ENCODE measurements at places on chromosomes 5 and 9. TPM values are rescaled to one million over a fixed set of nuclear protein-coding genes. Genes with fewer than 3 reads are reported as not detected.
A peak's percentile ranks its signal among the peaks of the same experiment; 100 is the strongest.

The DAB2IP gene
- 47.9 TPM for total RNA-seq

The FOXD1 gene
- 6.1 TPM for total RNA-seq

The ZNF367 gene
- total RNA-seq: 4.8 TPM

The ATP6V1G1 gene
- total RNA-seq: 123 TPM

The EPB41L4B gene
- 0.32 TPM for total RNA-seq

The BARX1 gene
- total RNA-seq: not detected

DNA sequence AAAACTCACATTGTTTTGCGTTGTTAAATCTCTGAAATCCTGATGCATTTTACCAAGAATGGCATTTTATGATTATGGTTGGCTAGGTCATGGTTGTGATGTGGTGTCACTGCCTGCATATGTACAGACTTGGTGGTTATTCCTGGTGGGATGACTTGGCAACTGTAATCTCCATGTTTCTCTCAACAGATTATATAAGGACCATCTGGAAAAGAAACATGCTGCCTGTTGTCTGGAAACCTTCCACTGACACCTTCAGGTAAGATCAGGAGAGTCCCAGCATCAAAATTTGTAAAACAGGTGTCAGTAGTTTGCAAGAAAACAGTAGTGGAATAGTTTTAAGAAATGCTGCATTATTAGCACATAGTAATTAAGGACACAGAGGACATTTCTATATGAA lies 3.0 kb upstream of the ACER2 start:
- no peak for DNase-seq

DNA sequence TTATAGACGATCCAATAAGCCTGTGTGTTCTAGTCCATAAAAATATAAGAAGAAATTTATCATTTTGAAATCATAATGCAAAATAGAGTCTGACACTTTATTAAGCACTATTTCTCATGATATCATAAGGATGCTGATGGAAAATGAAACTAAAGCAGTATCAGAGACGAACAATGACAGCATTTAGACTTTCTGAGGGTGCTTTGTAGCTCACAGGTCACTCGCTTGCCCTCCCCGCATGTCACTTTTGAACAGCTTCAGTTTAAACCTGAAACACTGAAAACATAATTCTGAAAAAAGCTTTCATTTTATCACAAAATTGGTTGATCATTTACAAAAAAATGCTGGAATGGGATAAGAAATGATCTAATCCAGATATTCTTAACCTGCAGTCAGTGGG lies 247.1 kb downstream of the EBF1 start:
- no peak for DNase-seq

GRCh38 chr9:26262421-26263107 lies 584.3 kb upstream of the TUSC1 start:
- DNase-seq: no peak

GRCh38 chr9:78982849-78983248 lies 588.9 kb upstream of the TLE4 start:
- no peak for DNase-seq

GRCh38 chr9:20528253-20528652 lies 94.0 kb downstream of the MLLT3 start:
- DNase-seq: no peak

DNA sequence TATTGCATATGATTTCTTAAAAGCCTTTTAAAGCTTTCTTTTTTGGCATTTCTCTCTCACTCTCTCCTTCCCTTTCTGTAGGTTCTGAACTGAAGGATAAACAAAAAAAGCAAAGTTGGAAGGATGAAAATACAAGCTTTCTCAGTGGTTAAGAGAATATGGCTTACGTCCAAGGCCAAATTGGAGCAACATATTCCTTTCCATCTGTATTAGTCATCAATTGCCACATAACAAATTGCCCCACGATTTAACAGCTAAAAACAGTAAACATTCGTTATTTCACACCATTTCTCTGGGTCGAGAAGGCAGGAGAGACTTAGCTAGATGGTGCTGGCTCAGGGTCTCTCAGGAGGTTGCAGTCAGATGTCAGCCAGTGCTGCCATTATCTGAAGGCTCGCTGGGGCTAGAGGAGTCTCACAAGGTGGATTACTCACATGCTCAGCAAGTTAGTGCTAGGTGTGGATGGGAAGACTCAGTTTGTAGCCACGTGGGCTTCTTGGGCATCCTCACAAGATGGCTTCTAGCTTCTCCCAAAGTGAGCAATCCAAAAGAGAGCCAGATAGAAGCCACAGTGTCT lies 2.0 kb upstream of the ROR2 start:
- peak; percentile 74 for DNase-seq

GRCh38 chr9:15696979-15697378 lies 144.1 kb downstream of the CCDC171 start:
- DNase-seq: no peak

GRCh38 chr9:78311886-78312524 lies 15.1 kb downstream of the PSAT1 start:
- DNase-seq: no peak

DNA sequence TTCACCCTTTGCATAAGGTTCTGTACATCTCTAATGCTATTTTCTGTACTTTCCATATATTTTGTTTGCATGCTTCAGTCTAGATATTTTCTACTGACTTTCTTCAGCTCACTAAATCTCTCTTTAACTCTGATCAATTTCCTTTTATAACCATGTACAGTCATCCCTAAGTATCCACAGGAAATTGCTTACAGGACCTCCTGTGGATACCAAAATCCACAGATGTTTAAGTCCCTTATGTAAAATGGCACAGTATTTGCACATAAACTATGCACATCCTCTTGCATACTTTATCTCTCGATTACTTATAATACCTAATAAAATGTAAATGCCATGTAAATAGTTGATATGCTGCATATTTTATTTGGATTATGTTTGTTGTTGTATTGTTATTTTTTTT lies 442.1 kb downstream of the TLE4 start:
- DNase-seq: no peak

GRCh38 chr5:79318935-79319614 lies 83.1 kb downstream of the JMY start:
- peak; percentile 86 for DNase-seq

DNA sequence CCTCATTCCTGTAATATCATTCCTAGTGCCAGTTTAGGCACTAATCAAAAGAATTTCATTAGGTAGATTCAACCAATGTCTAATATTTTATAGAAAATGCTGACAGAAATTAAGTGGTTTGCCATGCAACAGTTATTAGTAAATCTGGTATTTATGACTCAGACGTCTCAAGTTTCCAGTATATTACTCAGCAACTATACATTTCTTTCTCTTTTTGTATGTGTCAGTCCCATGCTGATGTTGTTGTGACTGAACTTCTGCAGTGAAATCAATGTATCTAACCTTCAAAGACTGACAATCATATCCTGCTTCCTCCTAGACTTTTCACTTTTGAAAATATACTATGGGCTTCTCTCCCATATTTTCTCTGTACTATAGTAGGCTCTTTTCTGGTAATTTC lies 822.5 kb downstream of the NR2F1-AS1 start:
- DNase-seq: peak; percentile 41

- DNase-seq: no peak
Measured at GRCh38 chr5:142382186-142382585, 57.4 kb upstream of the SPRY4 start.

GRCh38 chr5:96919754-96920197 lies 16.1 kb upstream of the LNPEP start:
- DNase-seq: no peak

GRCh38 chr5:59041355-59041754 lies 458.5 kb downstream of the RAB3C start:
- no peak for DNase-seq

DNA sequence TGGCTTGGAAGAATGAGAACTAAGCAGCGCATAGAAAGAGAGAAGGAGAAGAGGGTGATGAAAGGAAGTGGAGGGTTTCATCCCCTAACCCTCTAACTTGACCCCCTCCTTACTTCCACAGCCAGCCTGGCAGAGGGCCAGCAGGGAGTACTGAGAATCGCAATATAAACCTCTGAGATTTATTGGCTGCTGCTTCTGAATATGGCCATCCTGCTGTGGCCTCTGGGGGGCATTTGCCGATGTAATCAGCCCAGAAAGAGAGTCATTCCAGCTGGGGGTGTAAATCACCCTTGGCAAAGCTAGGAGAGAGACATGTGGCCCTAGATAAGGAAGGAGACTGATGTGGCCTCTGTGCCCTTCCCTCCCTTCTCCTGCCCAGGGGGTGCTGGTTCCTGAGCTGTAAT lies 960 bp upstream of the GFRA3 start:
- DNase-seq: peak; percentile 10

DNA sequence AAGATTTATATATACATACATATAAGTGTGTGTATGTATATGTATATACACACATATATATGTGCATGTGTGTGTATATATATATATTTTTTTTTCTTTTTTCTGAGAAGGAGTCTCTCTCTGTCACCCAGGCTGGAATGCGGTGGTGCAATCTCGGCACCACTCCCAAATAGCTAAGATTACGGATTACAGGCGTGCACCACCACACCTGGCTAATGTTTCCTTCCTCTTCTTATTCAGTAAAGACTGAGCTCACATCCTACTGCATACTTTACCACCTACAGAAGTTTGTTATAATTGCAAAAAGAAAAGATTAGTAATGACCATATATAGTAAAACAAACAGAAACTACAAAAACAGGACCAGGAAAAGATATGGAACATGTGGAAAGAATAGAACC lies 23.1 kb upstream of the ZNF354B start:
- DNase-seq: no peak

GRCh38 chr9:35863583-35863982 lies 6.6 kb downstream of the OR13J1 start:
- no peak for DNase-seq

- DNase-seq: no peak
Measured at GRCh38 chr9:24738421-24738961, 192.8 kb upstream of the IZUMO3 start.

- DNase-seq: no peak
Measured at GRCh38 chr5:107216587-107216986, 454.1 kb downstream of the EFNA5 start.

DNA sequence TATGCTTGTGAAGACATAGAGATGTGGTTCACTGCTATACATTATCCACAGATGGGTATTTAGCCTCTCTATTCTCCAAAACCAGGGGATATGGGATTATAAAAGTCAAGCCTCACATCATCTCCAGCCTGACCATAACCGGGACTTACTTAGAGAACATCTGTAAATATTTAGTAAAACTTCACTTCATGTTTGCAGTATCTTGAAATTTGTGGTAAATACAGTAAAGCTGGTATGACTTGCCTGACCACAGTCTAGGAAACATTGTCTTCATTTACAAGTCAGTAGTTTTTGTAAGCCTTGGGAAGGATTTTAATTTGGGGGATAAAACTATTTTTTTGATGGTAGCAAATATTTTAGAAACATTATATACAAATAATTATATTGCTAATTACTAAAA lies 64.2 kb downstream of the MAST4 start:
- DNase-seq: peak; percentile 6

DNA sequence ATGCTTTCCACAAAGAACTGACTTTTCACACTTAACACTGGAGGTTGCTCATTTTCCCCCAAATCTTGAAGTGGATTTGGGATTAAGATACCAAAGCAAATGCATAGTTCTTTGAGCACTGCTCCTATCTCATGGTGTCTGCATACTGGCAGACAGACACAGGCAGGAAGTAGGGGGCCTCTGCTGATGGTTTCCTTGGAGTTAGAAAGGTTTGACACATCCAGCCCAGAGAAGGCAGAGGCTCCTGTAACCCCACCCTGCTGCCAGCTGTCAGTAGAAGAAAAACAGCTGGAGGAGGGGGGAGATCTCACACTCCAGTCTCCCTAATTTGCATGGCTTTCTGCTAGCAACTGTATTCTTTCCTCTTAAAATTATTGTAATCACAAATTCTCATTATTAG lies 44.1 kb downstream of the APTX start:
- no peak for DNase-seq

- DNase-seq: no peak
Measured at GRCh38 chr5:52754051-52754450, 33.7 kb upstream of the ITGA1 start.

DNA sequence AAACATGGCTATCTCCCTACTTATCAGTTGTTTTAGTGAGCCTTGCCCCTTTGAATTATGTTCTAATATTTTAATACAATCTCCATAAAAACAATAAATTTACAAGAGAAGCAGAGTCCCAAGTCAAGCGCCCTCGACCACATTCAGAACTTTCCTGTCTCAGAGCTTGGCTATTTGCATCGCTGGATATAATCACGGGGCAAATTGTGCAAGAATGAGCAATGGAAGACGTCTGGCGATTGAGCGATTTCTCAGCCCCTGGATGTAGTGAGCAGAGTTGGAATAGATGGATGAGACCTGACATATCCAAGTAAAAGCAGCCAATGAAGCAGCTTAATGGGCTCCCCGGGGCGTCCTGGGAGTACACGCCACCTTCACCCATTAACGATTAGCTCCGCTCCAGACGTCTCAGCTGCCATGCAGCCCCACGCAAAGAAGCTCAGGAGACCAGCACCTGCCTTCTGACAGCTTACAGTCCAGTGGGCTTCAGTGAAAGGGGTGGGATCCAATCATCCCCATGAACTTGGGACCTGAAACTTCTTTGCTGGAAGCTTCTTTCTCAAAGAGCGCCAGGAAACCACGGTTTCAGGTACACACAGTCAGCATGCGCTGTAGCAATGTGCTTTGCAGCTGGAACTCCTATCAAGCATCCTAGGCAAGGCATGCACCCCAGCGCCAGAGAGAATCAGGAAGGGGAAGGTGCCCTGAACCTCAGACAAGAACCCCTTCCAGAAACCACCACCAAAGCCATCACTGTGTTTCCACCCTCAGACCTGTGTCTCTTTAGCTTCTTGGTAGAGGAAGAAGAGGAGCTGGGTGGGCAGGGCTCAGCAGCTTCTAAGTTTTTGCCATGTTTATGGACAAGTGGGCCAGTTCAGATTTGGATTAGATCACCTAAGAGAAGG lies 92.0 kb upstream of the IRX4 start:
- no peak for DNase-seq

DNA sequence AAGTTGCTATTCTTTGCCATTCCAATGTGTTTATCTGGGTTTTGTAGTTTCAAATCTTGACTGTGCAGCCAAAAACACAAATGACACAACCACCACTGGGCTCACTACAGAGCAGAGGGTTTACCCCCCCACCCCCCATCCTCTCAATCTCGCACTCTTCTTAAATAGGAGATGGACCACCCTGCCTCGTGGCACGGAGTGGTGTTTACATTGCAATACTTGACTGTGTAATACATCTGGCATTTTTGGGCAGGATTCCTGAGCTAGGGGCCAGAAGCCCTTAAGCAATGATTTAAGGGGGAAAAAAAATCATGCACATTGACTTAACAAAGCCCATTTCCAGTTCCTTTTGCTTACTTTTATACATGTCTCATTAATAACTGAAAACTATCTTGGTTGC lies 19.0 kb downstream of the PTCH1 start:
- peak; percentile 83 for DNase-seq

DNA sequence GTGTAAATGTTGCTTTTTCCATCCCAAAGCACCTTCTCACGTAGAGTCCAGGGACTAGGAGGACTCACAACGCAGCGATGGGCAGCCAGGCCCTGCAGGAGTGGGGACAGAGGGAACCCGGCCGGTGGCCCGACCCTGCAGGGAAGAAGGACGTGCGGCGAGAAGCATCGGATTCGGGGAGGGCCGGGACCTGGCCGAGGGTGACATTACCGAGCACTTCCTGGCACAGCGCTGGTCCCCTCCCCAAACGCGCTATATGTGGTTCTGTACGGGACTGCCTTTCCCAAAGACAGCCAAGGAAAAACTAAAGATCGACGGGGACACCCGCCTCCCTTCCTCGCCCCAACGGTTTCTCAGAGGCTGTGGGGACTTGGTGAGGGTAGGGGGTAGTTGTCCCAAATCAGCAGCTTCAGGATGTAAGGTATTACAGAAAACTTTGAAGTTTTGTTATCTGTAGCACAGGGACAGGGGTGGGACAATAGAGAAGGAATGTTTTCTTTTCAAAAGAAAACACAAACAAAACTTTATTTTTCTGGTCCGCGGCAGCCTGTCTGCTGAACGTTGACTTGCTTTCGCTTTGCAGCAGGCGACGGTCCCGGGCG lies 887 bp upstream of the MAP3K1 start:
- DNase-seq: peak; percentile 43

Measured in fibroblast of villous mesenchyme (primary cell).